ENCODE measurements at places on chromosomes 1 and 21.
A peak's percentile ranks its signal among the peaks of the same experiment; 100 is the strongest.

- DNase-seq = no peak
These were observed 492.0 kb upstream of the VAMP3 start for GRCh38 chr1:7278827-7279765.

- no peak for DNase-seq
These were observed 31.6 kb upstream of the CACNA1E start for GRCh38 chr1:181451661-181452230.

DNA sequence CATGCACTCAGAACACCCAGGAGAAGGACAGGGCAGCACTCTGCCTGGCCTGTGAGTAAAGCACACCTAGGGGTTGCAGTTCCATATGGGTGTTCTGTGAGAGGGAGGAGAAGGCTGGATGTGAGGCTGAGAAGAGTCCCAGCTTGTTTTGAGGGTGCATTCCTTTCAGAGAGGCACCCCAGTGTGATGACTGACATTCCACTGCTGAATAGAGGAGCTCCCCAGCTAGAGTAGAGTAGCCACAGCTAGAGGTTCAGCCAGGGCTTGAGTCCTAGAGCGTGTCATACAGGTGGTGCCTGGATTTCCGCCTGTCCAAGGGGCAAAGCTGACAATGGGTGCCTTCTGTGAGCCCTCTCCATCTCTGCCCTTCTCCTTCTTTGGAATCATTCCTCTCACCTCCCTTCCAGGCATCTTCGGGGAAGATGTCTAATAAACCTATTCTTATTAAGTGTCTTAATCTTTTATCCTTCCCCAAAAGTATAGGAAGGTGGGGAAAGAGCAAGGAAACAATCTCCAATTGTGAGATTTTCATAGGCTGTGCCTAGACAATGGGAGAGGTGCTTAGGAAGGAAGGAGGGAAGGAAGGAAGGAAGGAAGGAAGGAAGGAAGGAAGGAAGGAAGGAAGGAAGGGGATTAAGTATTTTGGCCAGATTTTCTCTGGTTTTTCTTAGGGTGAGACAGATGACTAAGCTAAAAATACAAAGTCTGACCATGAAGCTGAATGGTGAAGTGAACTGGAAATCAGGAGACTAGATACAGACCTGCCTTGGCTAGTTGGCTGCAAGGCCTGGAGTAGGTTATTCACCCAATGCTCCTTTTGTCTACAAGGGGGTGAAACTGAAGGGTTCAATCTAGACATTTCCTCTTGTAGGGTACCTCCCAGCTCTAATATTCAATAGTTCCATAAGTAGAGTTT lies 43.6 kb upstream of the SYT6 start:
- no peak for DNase-seq

GRCh38 chr1:200468264-200469001 lies 58.6 kb upstream of the ZNF281 start:
- no peak for DNase-seq

DNA sequence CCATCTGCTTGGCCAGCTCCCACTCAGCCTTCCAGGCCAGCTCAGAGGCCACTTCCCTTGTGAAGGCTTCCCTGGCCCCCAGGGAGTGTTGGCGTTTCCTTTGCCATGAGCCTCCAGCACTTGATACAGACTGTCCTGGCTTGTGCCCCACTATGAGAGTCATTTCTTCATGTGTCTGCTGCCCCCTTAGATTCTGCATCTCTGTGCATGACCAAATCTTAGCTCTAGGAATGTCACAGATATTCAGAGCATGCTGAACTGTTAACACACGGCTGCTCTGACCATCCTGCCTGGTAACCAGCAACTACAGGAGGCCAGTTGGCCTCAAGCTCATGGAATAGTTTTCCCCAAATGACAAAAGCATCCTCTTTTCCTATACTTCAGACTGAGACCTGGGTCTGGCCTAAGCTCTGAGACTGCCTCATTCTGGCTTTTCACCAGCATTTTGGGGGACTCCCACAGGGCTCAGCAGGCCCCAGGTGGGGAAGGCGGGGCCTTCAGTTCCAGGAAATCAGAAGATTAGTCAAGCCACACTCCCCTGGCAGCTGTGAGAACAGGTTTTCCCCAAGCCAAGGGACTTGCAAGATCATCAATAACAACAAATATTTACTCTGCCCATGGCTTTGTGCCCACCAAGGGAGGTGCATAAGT lies 182.6 kb upstream of the EDN2 start:
- peak; percentile 17 for DNase-seq

- DNase-seq = no peak
These were observed 534.3 kb upstream of the OLFM3 start for GRCh38 chr1:102531036-102531435.

- DNase-seq = no peak
These were observed 3.5 kb downstream of the TGFB2 start for GRCh38 chr1:218348628-218349071.

- DNase-seq = no peak
These were observed 584 bp upstream of the FGR start for GRCh38 chr1:27635396-27636142.

- DNase-seq = no peak
These were observed 33.9 kb downstream of the LDLRAD2 start for GRCh38 chr1:21845646-21846641.

DNA sequence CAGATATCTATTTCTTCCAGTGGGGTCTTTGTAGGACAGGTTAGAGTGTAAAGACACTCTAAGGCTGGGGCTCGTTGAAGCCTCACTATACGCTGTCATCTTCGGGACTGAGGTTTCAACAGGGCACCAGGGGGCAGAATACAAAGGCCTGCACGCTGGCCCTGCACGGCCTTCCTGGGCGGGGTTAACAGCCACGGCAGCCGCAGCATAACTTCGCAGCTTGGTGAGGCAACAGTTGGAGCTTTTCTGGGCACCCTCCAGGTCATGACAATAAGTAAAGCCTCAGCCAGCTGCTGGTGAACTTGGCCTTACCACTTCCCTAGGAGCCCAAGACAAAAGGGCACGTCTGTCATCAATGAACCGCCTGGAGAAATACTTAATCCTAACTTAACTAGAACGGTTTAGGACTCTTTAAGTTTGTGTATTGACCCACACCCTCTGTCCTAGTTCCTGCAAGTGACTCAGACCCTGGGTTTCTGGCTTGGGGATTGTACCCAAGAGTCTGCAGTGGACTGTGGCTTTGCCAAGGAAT lies 2.3 kb upstream of the RUNX1 start:
- DNase-seq = peak; percentile 69

DNA sequence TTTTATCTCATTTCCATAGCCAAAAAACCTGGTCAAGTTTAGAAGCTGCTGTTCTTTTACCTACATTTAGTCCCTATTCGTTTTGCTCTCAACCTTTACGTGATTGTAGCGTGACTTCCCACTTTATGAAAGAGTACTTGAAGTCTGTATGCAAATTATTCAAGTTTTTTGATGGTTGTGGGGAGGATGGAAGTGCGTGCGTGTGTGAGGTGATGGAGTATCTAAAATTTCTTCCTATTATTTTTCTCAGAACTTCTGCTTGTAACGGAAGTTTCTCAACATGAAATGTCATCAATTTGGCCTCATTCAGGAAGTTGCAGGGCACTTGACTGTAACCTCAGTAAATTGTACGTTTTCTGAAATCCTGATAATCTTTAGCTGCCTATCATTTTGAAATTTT lies 64.0 kb downstream of the SAMSN1 start:
- no peak for DNase-seq
